ENCODE measurements at places on chromosomes 11 and 22. TPM values are rescaled to one million over a fixed set of nuclear protein-coding genes. Genes with fewer than 3 reads are reported as not detected.

CTSW gene
- not detected for total RNA-seq

CWF19L2 gene
- total RNA-seq, result 14.0 TPM

DNA sequence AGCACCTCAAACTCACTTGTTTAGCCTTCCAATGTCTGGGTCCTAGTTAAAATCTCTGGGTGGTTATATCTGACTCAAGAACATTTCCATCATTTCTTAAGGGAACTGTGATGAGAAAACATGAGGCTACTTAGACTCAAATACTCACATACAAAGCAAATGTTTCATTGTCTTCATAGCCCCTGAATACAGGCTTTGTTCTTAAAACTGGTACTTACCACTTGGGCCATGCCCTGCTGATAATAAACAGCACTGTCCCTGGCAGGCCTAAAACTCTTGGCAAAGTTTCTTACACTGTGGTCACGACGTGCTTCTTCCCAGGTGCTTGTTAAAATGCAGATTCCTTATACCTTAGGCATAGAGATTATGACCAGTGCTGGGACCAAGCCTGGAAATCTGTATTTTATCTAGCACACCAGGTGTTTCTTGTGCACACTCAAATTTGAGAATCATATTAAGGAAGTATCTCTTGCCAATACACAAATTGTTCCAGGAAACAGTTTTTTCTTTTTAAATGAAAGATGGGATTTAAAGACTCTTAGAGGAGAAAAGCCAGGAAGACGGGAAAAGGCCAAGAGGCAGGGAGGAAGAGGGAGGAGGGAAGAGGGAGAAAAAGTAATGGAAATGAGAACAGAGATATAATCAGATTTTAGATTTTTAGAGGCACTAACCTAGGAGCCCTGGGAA is 287.9 kb upstream of the MPPED2 start:
- no peaks in the 10 kb centered on the region for H3K36me3 ChIP-seq
- DNase-seq, result no peak
- no peak overlapping the region for H3K27ac ChIP-seq
- H3K27me3 ChIP-seq, result no peaks in the 10 kb centered on the region
- H3K4me3 ChIP-seq, result no peak overlapping the region

DNA sequence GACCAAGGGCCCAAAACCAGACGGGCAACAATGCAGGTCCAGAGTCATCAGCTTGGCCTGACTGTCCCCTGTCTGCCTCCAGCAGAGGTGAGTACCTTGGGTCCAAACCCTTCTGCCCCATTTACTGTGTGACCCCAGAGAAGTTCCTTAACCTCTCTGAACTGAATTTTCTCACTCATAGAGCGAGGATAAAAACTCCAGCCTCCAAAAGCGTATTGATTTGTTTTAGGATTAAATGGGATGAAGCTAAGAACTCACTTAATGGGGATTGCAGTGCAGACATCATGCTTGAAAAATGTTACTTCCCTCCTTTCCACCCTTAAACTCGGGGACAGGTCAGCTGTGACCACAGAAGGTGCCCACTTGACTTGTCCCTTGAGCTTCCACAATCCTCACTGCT is 22.6 kb downstream of the IGLL1 start:
- no peaks in the 10 kb centered on the region for H3K4me1 ChIP-seq
- DNase-seq, result no peak
- no peak overlapping the region for H3K4me3 ChIP-seq
- H3K27ac ChIP-seq, result no peak overlapping the region

PCNX3 gene
- total RNA-seq, result 22.2 TPM

DNA sequence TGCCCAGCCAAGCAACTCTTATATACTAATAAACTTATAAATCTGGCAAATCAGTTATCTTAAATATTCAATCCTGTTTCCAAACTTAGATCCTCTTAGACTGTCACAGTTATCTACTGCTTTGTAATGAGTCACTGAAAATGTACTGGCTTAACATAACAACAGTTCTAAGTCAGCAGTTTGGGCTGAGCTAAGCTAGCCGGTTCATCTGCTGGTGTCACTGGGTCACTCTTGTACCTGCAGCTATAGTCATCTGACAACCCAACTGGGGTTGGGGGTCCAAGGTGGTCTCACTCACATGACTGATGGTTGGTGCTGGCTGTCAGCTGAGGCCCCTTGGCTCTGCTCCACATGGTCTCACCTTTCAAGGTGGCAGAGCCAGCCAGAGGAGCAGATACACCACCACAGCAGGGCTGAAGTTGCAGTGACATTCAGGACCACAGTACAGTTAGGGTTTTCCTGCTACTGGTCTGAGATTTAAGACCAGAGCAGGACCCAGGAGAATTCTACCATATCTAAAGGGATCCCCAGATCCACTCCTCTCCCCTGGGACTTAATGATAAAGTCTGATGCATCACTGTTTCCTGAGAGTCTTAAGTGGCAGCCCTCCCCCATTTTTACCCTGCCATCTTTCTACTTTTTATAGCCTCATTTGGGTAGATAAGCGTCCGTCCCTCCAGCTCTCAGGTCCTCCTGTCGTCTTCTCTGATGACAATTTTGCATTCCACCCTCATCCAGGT is 7.9 kb upstream of the MACROD1 start:
- H3K27me3 ChIP-seq, result no peaks in the 10 kb centered on the region
- H3K4me3 ChIP-seq, result no peak overlapping the region
- H3K36me3 ChIP-seq, result no peaks in the 10 kb centered on the region
- no peaks in the 10 kb centered on the region for H3K4me1 ChIP-seq
- DNase-seq, result no peak
